ENCODE measurements at places on chromosomes 4 and X. TPM values are rescaled to one million over a fixed set of nuclear protein-coding genes. Genes with fewer than 3 reads are reported as not detected.

The FREM3 gene
- not detected for total RNA-seq

The CLDN2 gene
- total RNA-seq, result not detected

DNA sequence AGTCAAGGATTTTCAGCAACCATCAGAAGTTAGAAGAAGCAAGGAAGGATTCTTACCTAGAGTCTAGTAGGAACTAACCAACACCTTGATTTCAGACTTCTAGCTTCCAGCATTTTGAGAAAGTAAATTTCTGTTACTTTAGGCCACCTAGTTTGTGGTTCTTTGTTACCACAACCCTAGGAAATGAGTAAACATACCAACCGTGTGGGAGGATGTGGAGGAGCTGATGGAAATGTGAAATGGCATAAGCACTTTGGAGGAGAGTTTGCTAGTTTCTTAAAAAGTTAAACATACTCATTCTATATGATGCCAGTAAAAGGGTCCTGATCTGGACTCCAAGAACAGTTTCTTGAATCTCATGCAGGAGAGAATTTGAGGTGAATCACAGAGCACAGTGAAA is 679.4 kb downstream of the PDHA2 start:
- no peak for DNase-seq

DNA sequence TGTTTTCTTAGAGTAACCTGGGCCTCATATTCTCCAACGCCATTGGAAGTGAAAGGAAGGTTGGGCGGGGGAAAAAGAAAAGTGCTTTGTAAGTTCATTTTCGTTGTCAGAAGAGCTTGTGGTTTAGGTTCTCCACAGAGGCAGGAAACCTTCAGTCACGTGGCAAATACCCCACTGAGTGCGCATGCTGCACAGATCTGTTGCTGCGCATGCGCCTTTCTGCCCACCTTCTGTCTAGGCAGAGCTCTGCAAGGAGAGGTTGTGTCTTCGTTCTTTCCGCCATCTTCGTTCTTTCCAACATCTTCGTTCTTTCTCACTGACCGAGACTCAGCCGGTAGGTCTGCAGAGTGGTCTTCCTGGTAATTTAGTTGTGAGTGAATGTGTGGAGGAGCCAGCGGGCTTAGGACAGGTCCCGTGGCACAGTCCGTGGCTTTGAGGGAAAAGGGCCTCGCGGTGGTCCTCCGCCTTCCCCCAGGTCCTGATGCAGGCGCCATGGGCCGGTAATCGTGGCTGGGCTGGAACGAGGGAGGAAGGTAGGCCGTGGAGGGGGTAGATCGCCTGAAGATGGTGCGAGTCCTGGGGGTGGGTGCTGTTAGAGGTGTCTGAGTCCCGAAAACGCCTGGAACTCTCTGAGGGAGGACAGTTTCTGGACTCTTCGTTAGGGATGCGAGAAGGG is at the start of gene PAGE5:
Gene PAGE5, plus strand, starts transcription at position 228 of the 676 bp plus-strand sequence. CDS start 1,037 bp downstream, outside the sequence.
- no peak for DNase-seq

The KLHL13 gene
- not detected for total RNA-seq

The ZNF732 gene
- total RNA-seq, result not detected
